ENCODE measurements at places on chromosomes 2 and 18.

DNA sequence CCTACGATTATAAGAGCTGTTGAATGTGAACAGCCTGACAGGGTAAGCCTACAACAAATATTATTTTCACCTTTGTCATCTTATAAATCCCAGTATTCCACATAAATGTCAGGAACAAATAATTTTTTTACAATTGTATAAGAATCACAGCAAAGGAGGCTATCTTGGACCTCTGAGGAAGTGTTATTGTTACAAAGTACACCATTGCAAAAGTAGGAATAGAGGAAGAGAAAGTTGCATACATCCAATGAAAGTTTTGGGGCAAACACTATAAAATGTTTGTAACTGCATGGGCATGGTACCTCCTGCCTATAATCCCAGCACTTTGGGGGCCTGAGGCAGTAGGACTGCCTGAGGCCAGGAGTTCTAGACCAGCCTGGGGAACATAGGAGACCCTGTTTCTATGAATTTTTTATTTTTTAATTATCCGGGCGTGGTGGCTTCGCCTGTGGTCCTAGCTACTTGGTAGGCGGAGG lies 715 bp upstream of the MEMO1 start:
- no peaks in the 10 kb centered on the region for H3K27me3 ChIP-seq
- H3K4me3 ChIP-seq = peak overlapping the region; percentile 90
- peaks cover 26% of the 10 kb centered on the region for H3K36me3 ChIP-seq
- peaks cover 27% of the 10 kb centered on the region for H3K4me1 ChIP-seq

DNA sequence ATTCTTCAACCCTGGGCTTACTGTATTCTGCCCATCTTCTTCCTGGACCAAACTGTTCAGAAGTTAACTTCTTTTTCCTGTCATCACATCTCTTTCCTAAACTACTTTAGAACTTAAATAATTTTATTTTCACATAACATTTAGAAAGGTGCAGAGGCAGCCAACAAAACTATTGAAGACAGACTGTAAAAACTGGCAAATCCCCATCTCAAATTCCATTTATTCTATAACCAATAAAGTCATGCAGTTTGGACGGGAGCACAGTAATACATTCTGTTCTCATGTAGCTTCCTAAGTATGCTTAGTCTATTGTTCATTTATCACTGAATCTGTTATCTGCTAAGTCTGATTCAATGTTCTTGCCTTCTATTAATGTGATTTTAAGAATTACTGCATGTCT lies 99.1 kb downstream of the SMAD2 start:
- H3K36me3 ChIP-seq = peaks cover 44% of the 10 kb centered on the region
- no peak for DNase-seq
- H3K4me1 ChIP-seq = no peaks in the 10 kb centered on the region

- H3K4me3 ChIP-seq = no peak overlapping the region
- H3K27ac ChIP-seq = no peak overlapping the region
- peaks cover 30% of the 10 kb centered on the region for H3K4me1 ChIP-seq
Observed at GRCh38 chr2:10863837-10864236, 47.9 kb upstream of the KCNF1 start.

GRCh38 chr2:35365859-35366258 lies 989.7 kb upstream of the CRIM1 start:
- H3K4me1 ChIP-seq = no peaks in the 10 kb centered on the region
- no peaks in the 10 kb centered on the region for H3K36me3 ChIP-seq
- no peak overlapping the region for H3K4me3 ChIP-seq
- no peak for DNase-seq

- peak within 1 kb of the TSS; percentile 82 for H3K4me3 ChIP-seq
- H3K27ac ChIP-seq = no peak within 1 kb of the TSS
- H3K36me3 ChIP-seq = no peaks in the 10 kb centered on the region
- DNase-seq = peak; percentile 82
- peaks cover 21% of the 10 kb centered on the region for H3K4me1 ChIP-seq
Observed at GRCh38 chr2:46296840-46297545, at the start of gene EPAS1. EPAS1 (plus strand) TSS chr2:46297407; CDS start chr2:46297912, 505 bp downstream.

GRCh38 chr2:167353605-167354280 lies 465.5 kb downstream of the XIRP2 start:
- no peak for DNase-seq
- H3K27ac ChIP-seq = no peak overlapping the region
- no peaks in the 10 kb centered on the region for H3K36me3 ChIP-seq
- no peak overlapping the region for H3K4me3 ChIP-seq
- no peaks in the 10 kb centered on the region for H3K27me3 ChIP-seq

GRCh38 chr2:189521699-189522434 lies 58.7 kb downstream of the SLC40A1 start:
- no peaks in the 10 kb centered on the region for H3K4me1 ChIP-seq
- DNase-seq = no peak
- H3K36me3 ChIP-seq = peaks cover 1% of the 10 kb centered on the region
- no peaks in the 10 kb centered on the region for H3K27me3 ChIP-seq
- H3K27ac ChIP-seq = no peak overlapping the region
- no peak overlapping the region for H3K4me3 ChIP-seq

GRCh38 chr18:23927821-23928746 lies 86.5 kb upstream of the TTC39C start:
- H3K4me3 ChIP-seq = no peak overlapping the region
- no peak for DNase-seq
- H3K27me3 ChIP-seq = peaks cover 3% of the 10 kb centered on the region
- H3K27ac ChIP-seq = no peak overlapping the region
- H3K4me1 ChIP-seq = peaks cover 8% of the 10 kb centered on the region
- no peaks in the 10 kb centered on the region for H3K36me3 ChIP-seq

DNA sequence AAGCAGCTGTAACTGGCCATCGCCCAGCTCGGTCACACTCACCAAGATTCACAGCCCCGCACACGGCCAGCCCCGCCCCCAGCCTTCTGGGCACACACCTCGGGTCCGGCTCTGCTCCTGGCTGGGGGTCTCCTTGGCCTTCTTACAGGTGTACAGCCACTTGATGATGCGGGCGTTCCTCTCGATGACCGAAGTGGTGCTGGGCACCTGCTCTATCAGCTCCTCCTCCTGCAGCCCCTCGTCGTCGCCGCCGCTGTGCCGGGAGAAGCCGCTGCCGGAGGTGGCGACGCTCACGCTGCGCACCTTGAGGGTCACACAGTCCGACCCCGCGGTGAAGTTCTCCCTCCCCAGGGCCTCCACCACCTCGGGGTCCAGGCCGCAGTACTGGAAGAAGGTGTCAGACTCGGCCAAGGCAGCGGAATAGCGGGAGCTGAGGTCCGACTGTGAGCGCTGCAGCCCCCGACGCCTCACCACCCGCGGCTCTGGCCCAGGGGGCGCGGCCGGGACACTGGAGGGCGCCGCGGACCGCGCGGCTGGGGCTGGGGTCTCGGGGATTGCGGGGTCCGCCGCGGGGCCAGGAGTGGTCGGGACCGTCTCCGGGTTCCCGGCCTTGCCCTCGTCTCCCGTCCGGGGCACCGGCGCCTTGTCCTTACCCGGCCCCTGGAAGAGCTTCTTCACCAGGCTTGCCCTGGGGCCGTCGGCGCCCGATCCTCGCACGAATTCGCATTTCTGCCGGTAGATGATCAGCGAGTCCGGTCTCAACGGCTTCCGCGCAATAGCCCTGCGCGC lies 769 bp downstream of the FAM110C start:
- H3K36me3 ChIP-seq = no peaks in the 10 kb centered on the region
- peak overlapping the region; percentile 32 for H3K4me3 ChIP-seq
- peak; percentile 9 for DNase-seq
- H3K4me1 ChIP-seq = peaks cover 16% of the 10 kb centered on the region
- H3K27ac ChIP-seq = no peak overlapping the region

- H3K36me3 ChIP-seq = peaks cover 7% of the 10 kb centered on the region
- DNase-seq = no peak
- H3K27me3 ChIP-seq = no peaks in the 10 kb centered on the region
- H3K4me3 ChIP-seq = no peak overlapping the region
Observed at GRCh38 chr2:65214361-65214760, 13.3 kb upstream of the ACTR2 start.

DNA sequence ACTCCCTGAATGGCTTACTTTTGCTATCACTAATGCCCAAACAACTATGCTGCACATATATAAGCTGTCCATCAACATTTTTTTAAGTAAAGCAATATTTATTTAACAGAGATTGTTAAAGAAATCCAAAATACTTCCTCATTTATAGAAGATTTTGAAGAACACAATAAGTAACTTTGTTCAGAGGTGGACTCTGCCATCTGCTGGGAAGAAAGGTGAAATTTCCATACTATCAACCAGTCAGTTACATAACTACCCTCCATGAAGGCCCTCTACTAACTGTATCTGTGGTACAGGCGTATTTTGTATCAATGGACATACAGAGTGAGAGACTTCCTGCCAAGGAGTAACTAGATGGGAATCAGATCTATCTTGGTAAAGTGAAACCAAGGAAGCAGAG lies 106.0 kb downstream of the DTNB start:
- no peak overlapping the region for H3K4me3 ChIP-seq
- no peaks in the 10 kb centered on the region for H3K27me3 ChIP-seq
- DNase-seq = no peak
- no peak overlapping the region for H3K27ac ChIP-seq

DNA sequence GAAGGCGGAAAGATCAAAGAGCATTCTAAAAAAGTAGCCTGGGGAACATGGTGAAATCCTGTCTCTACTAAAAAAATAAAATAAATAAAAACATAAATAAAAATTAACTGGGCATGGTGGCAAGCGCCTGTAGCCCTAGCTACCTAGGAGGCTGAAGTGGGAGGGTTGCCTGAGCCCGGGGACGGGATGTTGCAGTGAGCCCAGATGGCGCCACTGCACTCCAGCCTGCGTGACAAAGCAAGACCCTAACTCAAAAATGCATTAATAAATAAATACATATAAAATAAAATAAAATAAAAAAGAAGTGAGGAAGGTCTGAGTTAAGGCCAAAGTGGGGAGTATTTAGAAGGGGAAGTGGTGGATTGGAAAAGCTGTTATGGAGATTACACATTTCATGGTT lies 1.3 kb upstream of the PSMD14 start:
- H3K27me3 ChIP-seq = peaks cover 4% of the 10 kb centered on the region
- H3K4me1 ChIP-seq = peaks cover 18% of the 10 kb centered on the region
- peaks cover 27% of the 10 kb centered on the region for H3K36me3 ChIP-seq
- H3K27ac ChIP-seq = no peak overlapping the region

DNA sequence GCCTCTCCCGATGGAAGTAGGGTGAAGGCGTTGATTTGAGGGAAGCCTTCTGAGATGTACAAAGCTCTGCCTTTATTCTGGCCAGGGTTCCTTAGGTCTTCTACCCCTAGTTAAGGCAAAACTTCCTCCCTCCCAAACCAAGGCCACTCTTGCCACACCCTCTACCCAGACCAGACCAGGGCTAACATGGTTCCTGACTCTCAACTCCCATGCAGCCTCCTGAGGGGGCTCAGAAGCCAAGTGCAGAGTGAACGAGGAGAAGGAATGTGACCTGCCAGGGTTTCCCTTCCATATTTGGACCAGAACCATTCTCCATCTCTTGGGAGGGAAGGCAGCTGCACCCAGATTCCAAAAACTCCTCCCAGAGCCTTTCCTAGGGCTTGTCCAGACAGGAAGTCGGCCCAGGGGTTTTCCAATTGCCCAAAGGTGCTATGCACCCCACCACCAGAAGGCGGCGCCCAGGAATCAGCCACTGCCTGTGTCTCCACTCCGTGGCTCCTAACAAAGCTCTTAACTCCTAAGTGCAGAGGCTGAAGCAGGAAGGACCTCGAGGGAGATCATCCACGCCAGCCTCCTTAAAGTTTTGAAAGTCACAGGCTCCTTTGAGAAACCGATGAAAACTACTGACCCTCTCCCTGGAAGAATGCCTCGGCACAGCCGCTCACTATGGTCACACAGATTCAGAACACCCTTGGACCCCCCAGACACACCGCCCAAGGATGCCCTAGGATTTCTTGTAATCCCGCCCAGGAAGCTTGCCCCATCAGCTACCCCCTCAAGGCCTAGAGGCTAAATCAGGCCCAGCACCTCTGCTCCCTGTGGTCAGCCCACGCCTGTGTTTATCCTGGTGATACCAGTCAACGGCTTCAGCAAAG lies 157.8 kb downstream of the SMAD2 start:
- H3K36me3 ChIP-seq = no peaks in the 10 kb centered on the region
- H3K27ac ChIP-seq = no peak overlapping the region
- H3K4me3 ChIP-seq = no peak overlapping the region
- H3K27me3 ChIP-seq = no peaks in the 10 kb centered on the region
- peak; percentile 60 for DNase-seq
- H3K4me1 ChIP-seq = peaks cover 3% of the 10 kb centered on the region

DNA sequence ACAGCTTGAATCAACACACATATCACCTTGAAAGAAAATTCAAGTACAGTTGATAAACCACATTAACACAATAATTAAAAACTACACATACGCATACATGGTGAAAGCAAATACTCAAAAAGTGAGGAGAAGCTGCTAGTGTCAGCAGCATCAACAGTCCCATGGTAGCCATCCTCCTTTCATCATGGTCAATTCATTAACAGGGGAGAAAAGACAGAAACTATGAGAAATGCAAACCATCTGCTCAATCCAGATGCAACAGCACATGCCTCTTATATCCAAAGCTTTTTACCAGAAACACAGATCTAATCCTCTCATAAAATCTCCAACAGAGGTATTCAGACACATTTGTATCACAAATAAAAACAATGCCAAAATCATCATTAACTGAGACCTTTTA lies 81.9 kb upstream of the CHRNA1 start:
- H3K4me1 ChIP-seq = peaks cover 45% of the 10 kb centered on the region
- H3K4me3 ChIP-seq = peak overlapping the region; percentile 36
- no peak for DNase-seq
- H3K36me3 ChIP-seq = peaks cover 4% of the 10 kb centered on the region
- no peak overlapping the region for H3K27ac ChIP-seq

DNA sequence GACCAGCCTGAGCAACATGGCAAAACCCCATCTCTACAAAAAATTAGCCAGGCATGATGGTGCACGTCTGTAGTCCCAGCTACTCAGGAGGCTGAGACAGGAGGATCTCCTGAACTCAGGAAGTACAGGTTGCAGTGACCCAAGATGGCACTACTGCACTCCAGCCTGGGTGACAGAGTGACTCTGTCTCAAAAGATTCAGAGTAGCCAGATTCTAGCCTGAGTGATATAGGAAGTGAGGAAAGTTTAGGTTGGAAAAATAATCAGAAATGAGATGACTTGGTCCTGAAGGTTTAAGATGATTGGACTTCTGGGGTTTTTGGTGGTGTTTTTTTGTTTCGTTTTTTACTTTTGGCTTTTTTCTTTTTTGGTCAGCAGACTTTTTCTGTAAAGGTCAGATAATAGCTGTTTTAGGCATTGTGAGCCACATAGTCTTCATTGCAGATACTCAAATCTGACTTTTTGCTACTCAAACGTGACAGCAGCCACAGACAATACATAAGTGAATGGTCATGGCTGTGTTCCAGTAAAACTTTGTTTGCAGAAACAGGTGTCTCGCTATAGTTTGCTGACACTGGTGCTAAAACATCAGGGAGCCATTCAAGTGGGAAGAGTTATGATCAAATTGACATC lies 104.1 kb upstream of the UBXN4 start:
- no peak overlapping the region for H3K4me3 ChIP-seq
- peak overlapping the region; percentile 17 for H3K27ac ChIP-seq
- peaks cover 7% of the 10 kb centered on the region for H3K4me1 ChIP-seq
- DNase-seq = no peak

DNA sequence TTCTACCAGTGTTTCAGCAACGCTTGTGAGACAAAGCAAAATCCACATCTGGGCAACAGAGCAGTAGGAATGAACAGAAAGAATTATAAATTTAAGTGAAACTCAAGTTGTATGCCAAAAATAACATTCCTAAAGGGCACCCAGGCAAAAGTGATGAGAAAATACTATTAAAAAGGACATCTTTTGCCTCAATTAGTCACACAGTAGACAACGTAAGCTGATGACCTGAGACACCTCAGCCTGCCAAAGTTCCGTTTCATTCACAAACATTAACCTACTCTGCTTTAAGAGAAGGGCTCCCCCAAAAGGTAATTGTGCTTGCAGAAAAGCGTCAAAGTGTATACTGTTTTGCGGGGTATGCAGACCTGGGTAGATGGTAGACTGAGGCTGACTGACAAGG lies 7.2 kb downstream of the HDLBP start:
- H3K27ac ChIP-seq = no peak overlapping the region
- H3K27me3 ChIP-seq = no peaks in the 10 kb centered on the region
- H3K4me3 ChIP-seq = no peak overlapping the region

Measured in activated naive CD8-positive, alpha-beta T cell treated with anti-CD3 and anti-CD28 coated beads for 36 hours (primary cell).